ENCODE measurements at places on chromosomes 13 and 19. TPM values are rescaled to one million over a fixed set of nuclear protein-coding genes. Genes with fewer than 3 reads are reported as not detected.

DNA sequence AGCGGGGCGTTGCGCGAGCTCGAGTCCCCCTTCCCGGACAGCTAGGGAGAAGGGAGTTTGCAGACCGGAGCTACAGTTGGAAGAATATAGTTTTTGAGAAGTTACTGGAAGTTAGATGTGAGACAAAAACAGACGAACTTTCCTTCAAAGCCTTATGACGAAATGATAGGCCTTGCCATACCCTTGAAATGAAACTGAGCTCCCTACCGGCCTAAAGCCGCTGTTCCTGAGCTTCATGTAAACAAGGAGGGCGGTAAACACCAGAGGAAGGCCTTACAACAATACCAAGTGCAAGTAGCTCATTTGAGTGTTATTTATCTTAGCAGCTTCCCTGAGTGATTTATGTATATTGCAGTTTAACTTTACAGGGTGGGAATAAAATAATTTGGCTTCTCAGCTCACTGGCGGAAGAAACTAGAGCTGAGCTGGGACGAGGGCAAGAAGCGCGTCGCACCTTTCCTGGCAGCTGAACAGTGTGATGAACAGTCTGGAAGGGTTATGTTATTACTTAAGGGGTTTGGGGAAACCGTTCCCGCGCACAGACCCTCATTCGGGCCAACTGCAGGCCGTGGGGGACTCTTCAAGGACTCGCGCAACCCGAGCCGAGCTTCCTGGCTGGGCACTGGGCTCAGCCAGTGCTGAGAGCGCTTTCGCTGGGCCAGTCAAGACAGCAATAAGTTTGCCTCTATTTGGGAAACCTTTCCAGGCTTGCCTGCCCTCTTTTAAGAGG, 111.2 kb downstream of the KCNRG start:
- no peaks in the 10 kb centered on the region for H3K27me3 ChIP-seq
- no peaks in the 10 kb centered on the region for H3K36me3 ChIP-seq
- DNase-seq = no peak
- H3K4me1 ChIP-seq = peaks cover 24% of the 10 kb centered on the region

DNA sequence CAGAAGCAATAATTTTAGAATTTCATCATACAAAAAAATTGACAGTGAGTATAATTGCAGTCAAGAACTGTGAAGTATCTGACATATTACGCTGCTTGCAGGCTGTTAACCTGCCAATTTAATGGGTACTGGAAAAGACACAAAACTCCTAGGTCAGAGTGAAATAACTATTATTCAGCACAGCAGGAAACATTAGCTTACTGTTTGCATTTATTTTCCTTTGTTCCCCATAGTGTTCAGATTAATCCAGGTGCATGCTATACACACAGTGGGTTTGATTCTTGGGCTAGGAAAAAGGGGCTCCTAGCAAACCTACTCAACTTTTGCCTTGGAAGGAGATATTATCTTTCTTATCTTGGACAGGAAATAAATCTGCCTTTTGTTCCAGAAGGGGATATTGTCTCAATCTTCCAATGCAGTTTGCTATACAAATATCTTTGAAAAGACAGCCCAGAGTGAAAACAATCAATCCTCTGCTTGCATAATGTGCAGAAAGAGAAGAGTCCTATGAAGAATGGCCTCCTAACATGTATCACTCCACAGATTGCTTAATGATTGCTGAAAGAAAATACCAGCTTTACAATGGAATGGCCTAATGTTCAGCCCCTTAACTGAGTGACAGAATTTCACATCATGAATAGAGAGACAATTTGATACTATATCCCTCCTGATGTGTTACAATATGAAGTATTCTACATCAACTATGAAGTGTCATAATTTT, 443.4 kb downstream of the TBC1D4 start:
- no peak overlapping the region for H3K4me3 ChIP-seq
- H3K4me1 ChIP-seq = no peaks in the 10 kb centered on the region
- H3K27me3 ChIP-seq = no peaks in the 10 kb centered on the region

- DNase-seq = no peak
- H3K4me1 ChIP-seq = no peaks in the 10 kb centered on the region
- no peak overlapping the region for H3K27ac ChIP-seq
- no peaks in the 10 kb centered on the region for H3K27me3 ChIP-seq
- no peaks in the 10 kb centered on the region for H3K36me3 ChIP-seq
Measured at GRCh38 chr13:20150561-20150960, 10.3 kb downstream of the GJA3 start.

DNA sequence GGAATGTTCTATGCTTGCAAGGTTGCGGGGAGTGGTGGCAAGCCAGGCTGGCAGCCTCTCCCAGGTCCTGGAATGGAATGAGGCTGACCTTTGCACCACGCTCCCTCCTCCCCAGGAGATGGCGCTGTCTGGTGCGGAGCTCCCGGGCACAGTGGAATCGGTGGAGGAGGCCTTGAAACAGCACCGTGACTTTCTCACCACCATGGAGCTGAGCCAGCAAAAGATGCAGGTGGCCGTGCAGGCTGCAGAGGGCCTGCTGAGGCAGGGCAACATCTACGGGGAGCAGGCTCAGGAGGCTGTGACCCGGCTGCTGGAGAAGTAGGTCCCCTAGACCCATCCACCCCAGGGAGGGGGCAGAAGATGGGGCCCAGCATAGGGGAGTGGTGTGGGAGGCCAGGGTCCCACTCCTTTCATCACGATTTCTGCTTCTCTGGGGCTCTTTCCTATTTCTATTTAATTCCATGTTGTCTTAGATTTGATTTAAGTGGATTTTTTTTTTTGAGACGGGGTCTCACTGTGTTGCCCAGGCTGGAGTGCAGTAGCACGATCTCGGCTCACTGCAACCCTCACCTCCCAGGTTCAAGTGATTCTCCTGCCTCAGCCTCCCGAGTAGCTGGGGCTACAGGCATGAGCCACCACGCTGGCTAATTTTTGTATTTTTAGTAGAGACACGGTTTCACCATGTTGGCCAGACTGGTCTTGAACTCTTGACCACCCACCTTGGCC, 53.2 kb upstream of the SHKBP1 start:
- H3K27me3 ChIP-seq = no peaks in the 10 kb centered on the region
- no peaks in the 10 kb centered on the region for H3K36me3 ChIP-seq
- H3K4me3 ChIP-seq = no peak overlapping the region
- H3K27ac ChIP-seq = no peak overlapping the region
- 0 out of 2 replicates have a peak, but pooled peaks cover 4% of the 10 kb centered on the region for H3K4me1 ChIP-seq
- no peak for DNase-seq

- H3K36me3 ChIP-seq = no peaks in the 10 kb centered on the region
- H3K4me1 ChIP-seq = no peaks in the 10 kb centered on the region
- H3K4me3 ChIP-seq = no peak overlapping the region
Measured at GRCh38 chr13:25649001-25649633, 277.3 kb downstream of the ATP8A2 start.

DNA sequence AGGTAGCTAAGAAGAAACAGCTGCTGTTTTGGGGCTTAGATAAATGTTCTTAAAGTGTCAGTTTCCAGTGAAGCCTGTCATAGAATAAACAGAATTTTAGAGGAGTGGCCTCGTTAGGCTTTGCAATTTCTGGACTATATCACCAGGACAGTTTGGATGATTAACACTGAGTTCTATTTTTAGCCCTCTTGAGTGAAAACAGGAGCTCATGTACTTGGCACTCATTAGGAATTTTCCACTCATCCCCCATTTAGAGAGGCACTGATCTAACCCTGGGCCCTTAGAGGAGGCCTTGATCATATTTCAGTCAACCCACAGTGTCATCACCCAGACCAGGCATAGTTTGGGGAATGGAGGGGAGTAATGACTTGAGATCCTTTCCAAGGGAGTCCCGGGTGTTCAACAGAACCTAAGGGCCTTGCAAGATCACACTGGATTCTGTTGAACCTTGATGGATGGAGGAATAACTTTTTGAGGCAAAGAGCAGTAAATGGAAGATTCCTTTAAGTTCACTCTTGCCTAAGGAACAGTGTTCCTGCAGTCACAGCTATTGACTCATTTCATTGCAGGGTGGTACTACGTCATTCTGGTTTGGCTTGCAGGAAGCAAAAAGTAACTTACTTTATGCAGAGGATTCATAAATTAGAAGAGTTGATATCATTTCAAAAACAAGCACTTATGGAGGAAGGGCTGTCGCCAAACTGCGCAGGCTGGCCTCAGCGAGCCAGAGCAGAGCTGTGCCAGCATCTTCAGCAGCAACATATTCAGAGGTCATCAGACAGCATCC, 160.2 kb downstream of the SLC7A1 start:
- peaks cover 4% of the 10 kb centered on the region for H3K27me3 ChIP-seq
- H3K27ac ChIP-seq = no peak overlapping the region

DNA sequence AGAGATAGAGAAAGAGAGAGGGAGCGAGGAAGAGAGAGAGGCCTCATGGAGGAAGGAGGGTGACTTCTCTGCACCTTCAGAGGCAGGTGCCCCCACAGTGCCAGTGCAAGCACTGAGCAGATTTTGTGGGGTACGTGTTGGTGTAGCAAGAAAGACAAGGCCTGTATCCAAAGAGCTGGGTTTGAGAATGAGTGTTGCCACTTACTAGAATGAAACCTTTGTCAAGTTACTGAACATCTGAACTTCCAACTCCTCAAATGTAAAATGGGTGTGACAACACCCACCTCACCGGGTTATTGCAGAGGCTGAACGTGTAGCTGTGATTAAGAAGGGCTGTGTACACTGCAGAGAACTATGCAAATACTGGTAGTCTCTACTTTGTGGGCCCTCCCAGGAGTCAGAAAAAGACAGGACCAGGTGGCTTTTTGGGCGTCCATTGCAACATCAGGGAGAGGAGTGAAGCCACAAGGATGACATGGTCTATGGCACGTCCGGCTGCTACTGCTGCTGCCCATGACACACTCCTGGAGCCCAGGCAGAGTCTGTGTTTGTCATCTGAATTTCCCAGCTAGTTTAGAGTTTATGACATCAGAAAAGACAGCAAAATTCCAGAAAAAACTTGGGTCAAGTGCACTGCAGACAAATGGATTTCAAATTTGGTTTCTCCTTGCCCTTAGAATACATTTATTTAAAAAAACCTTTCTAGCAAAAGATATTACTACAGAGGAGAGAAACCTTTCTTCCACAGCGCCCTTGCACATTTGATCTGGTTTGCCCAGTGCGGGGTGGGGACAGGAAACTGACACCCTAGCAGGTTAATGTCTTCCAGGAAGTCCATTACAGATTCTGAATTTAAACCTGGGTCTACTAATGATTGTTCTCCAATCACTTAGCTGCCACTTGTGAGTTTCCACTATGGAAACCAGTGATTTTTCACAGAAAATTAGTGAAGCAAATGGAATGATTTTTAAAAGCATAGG, 54.0 kb upstream of the ATP12A start:
- no peak overlapping the region for H3K4me3 ChIP-seq
- no peaks in the 10 kb centered on the region for H3K36me3 ChIP-seq
- no peaks in the 10 kb centered on the region for H3K27me3 ChIP-seq
- H3K27ac ChIP-seq = no peak overlapping the region

DNA sequence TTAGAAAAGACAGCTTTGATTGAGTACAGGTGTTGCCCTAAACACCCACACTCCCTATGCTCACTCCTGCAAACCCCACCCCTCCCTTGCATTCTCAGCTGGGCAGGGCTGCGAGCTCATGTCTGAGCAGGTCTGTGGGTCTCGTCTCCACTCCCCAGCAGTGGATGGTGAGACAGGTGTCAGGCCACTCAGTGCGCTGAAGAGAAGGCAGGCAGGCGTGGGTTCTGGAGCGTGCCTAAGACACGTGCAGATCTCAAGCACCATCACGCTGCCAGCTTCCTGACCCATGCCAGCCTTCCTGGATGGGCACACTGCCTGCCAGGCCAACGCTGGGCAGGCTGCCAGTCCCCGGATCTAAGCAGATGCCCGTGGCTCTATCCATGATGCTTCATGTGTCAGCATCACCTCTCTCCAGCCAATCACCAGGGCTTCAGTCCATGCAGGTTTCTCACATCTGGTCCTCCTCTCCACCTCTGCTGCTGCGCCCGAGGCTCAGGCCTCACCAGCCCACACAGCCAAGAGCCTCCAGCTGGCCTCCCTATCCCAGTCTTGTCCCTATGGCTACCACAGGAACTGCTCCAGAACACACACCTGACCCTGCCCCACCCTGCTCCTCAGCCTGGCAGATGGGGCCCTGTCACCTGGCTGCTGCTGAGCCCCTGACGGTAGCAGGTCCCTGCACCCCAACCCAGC, 42.6 kb downstream of the EPS15L1 start:
- DNase-seq = no peak
- no peak overlapping the region for H3K27ac ChIP-seq
- H3K4me3 ChIP-seq = no peak overlapping the region
- H3K36me3 ChIP-seq = peaks cover 2% of the 10 kb centered on the region
- H3K27me3 ChIP-seq = no peaks in the 10 kb centered on the region
- no peaks in the 10 kb centered on the region for H3K4me1 ChIP-seq

GRCh38 chr13:33228648-33229445, 56.7 kb downstream of the STARD13 start:
- peaks cover 17% of the 10 kb centered on the region for H3K4me1 ChIP-seq
- H3K27ac ChIP-seq = peak overlapping the region; percentile 35
- no peak overlapping the region for H3K4me3 ChIP-seq
- no peaks in the 10 kb centered on the region for H3K36me3 ChIP-seq
- no peaks in the 10 kb centered on the region for H3K27me3 ChIP-seq

- H3K4me3 ChIP-seq = no peak overlapping the region
- no peaks in the 10 kb centered on the region for H3K36me3 ChIP-seq
- DNase-seq = no peak
- H3K4me1 ChIP-seq = no peaks in the 10 kb centered on the region
- H3K27ac ChIP-seq = no peak overlapping the region
Measured at GRCh38 chr13:89455225-89455624, 1784.1 kb downstream of the SLITRK5 start.

DNA sequence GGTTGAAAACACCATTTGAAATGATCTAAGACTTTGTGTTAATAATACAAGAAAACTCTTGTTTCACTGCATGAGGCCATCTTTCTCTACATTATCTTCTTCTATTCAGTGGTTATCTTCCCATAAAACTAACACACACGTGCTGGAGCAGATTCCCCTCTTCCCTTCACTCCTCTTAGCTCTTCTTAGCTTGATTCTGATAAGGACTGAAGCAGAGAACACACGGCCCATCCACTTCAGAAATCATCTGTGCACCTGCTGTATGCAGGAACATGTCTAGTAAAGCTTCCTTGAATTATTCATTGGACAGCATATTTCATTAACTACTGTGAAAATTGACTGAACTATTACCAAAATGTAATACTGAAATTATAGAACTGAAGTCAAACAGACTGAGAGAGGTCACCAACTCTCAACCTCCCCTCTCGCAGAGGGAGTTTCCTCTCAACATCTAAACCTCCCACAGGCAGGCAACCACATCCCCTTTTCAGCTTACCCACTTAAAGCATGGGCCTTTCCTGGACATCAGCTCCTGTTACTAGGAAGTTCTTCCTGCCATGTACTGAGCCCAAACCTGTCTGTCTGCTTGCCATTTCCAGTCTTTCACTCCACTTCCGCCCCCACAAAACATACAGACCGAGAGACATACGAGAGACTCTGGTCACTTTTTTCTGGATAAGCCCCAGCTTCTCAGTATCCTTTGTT, 113.9 kb downstream of the CRYL1 start:
- H3K4me1 ChIP-seq = no peaks in the 10 kb centered on the region
- no peak for DNase-seq

- peaks cover 10% of the 10 kb centered on the region for H3K4me1 ChIP-seq
- no peak for DNase-seq
- H3K36me3 ChIP-seq = no peaks in the 10 kb centered on the region
- H3K27me3 ChIP-seq = no peaks in the 10 kb centered on the region
- peak overlapping the region; percentile 48 for H3K27ac ChIP-seq
Measured at GRCh38 chr19:18284712-18285360, 3.4 kb upstream of the JUND start.

The PGLYRP1 gene
- total RNA-seq = not detected

The FOXO1 gene
- 2.1 TPM for total RNA-seq

The ZNF534 gene
- total RNA-seq = not detected

The PABPC3 gene
- total RNA-seq = 0.18 TPM

The TNFSF11 gene
- not detected for total RNA-seq

The NLRP9 gene
- total RNA-seq = not detected

The PRSS57 gene
- total RNA-seq = not detected

The PDE4A gene
- 25.8 TPM for total RNA-seq

The TGFBR3L gene
- 12.5 TPM for total RNA-seq

The DKKL1 gene
- 0.95 TPM for total RNA-seq

The AKAP8L gene
- 65.5 TPM for total RNA-seq

The DNAAF3 gene
- 12.4 TPM for total RNA-seq

Data from Panc1 (cell line).